ENCODE measurements at places on chromosomes 4 and X.

DNA sequence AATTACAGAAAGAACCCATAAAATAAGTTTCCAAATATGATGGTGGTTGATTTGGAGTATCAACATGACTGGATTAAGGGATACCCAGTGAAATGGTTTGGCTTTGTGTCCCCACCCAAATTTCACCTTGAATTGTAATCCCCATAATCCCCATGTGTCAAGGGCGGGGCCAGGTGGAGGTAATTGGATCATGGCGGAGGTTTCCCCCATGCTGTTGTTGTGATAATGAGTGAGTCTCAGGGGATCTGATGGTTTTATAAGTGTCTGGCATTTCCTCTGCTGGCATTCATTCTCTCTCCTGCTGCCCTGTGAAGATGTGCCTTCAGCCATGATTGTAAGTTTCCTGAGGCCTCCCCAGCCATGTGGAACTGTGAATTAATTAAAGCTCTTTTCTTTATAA is 39.1 kb downstream of the WDFY3 start:
- DNase-seq, result no peak

- DNase-seq, result peak; percentile 20
These were observed 76.9 kb downstream of the CAMK2D start for GRCh38 chr4:113684534-113685091.

DNA sequence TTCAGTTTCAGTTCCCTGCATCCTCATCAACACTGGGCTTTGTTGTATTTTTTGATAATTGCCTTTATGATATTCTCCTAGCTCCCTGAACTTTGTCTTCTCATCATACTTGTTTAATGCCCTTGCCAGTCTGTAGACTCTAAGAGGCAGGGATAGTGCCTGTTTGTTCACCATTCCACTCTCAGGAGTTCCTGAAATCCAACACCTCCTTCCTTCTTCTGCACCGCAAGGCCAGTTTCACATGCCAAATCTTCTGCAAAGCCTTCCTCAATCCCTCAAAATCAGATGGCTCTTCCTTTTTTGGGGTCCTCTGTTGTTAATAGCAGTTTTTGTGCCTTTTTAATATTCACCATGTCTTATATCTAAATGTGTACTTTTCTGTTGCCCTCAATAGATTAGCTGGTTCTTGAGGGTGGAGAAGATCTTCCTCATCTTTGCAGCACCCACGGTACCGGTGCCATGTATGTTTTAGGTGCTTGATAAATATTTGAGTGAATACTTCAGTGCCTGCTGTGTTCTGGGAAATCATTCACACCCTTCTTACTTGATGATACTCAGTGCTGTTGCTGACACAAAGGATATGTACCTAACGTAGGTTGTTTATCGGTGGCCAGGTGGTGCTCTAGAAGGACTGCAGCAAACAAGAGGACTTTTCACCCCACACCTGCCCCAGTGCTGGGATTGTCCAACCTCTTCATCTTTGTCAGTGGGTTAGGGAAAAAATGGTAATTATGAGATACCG is 85.3 kb upstream of the LIMCH1 start:
- no peak for DNase-seq

DNA sequence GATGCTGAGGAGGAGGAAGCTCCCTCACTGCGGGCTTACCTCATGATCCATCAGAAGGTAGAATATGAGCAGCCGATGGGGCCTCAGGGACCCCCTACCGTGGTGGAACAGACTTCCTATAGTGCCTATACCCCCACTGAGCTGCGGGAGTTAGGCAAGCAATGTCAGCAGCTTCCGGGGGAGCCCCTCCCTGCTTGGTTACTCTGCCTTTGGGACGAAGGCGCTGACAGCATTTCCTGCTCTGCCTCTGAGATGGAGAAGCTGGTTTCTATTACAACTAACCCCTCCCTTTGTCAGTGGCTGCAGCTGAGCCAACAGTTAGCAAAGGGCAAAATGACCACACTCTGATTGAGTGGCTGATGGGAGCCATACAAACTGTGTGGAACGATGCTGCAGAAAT is 430.7 kb downstream of the IDS start:
- no peak for DNase-seq

DNA sequence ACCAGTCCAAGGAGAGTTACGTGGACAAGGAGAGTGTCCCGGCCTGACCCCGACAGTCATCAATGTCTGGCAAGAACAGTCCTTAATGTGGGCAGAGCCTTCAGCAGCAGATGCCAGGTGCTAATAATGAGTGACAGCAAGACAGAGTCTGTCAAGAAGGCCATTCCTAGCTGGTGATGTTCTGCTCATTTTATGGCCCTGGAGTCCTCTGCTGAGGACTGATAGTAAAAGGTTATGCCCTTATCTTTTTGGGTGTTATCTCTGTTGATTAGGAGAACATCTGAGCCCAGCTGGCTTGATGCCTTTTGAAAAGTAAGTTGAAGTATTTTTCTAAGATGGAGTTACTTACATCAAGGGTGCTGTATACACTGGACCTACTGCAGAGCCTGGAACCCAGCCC is 67.3 kb downstream of the SLC34A2 start:
- DNase-seq, result no peak

- no peak for DNase-seq
These were observed 20.2 kb downstream of the GLRA3 start for GRCh38 chr4:174808836-174809235.

GRCh38 chrX:39669668-39670067 is 428.1 kb downstream of the BCOR start:
- no peak for DNase-seq

DNA sequence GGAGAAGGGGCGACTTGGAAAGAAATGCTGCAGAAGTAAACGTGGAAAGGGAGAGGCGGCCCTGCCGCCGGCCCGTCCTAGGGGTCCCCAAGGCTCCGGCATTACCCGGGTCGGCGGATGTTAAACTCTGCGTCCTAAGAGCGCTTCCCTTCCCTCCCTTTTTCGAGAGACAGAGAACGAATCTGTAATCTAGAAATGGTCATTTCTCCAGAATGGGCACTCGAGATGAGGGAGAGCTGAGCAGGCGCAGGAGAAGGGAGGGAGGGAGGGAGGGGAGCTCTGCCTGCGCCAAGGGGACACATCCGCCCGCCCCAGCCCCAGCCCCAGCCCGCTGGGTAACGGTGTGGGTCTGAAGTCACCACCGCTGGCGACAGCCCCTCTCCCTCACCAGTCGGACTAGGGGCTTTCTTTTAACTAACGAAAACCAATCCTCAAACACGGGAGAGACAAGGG is 1.7 kb downstream of the HCFC1 start:
- no peak for DNase-seq

GRCh38 chr4:69701696-69702095 is 48.6 kb upstream of the UGT2A1 start:
- DNase-seq, result no peak

DNA sequence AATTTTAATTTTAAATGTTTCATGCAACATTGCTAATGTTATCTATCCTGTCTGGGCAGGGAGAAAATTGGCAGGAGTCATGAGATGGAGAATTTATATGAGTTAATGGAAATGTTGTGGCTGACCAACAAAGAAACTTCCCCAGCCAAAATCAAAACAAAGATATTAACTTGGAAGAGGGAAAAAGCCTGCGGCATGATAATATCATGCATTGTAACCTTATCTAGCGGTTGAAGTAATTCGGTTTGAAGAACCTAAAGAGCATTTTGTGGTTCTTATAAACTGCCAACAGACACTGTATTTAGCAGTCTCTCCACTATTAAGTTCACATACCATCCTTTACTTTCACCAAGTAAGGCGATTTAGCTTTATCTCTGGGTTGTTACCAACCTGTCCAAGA is 42.3 kb downstream of the DKK2 start:
- DNase-seq, result no peak

- DNase-seq, result no peak
These were observed 12.7 kb downstream of the PGK1 start for GRCh38 chrX:78116766-78117165.

GRCh38 chr4:147025042-147025441 is 79.4 kb upstream of the TTC29 start:
- DNase-seq, result no peak

GRCh38 chrX:153537526-153538295 is 20.3 kb downstream of the ATP2B3 start:
- DNase-seq, result no peak

DNA sequence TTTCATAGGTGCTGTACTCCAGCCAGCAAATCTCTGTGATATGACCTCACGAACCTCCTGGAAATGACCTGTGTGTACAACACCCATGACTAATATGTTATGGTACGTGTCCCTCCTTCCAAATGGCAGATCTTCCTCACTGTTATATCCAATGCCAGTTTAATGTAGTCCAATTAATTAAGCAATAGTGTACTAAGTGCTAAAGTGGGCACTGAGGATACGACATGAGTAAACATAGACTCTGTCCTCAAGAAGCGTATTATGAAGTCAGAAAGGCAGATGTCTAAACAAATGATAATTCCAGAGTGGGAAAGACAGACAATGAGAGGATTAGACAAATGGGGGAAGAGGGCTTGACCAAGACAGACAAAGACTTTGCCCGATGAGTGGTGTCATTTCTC is 33.9 kb downstream of the GPRIN3 start:
- no peak for DNase-seq

DNA sequence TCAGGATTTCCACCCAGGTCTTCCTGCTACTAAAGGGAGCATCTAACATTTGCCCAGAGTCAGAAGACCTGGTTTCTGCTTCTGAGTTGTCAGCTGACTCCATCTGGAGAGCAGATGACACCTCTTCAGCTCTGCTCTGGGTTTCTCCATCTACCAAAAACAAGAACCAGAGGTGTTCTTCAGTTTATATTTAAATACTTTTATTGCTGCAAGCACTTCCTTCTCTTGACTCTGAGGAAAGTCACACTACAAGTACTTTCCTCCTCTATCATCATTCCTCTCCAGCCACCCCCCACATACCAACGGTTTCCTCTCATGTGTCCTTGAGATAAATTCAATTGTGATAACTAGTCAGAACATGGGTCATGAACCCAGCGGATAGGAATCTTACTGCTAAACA is 88.4 kb downstream of the PPP3CA start:
- no peak for DNase-seq

DNA sequence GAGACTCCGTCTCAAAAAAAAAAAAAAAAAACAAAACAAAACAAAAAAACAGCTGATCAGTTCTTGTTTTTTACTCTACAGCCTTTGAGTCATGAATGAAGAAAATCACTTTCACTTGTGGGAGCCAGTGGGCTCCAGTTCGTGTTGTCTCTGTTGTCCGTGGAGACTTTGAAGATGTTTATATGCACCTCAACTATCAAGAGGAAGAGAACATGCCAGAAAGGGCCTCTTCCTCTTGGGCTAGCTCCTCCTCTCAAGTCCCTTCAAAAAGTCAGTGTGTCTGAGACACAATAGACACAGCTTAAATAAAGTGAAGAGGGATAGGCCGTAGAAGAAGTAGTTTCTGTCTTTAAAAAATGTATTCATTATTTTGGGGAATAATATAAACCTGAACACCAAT is 182.7 kb downstream of the KDR start:
- no peak for DNase-seq

GRCh38 chr4:119690871-119691270 is 62.3 kb upstream of the PDE5A start:
- DNase-seq, result no peak

GRCh38 chr4:85527815-85528214 is 52.9 kb downstream of the ARHGAP24 start:
- DNase-seq, result no peak

- DNase-seq, result no peak
These were observed 51.7 kb downstream of the TBCK start for GRCh38 chr4:106264331-106264728.

- DNase-seq, result no peak
These were observed 24.7 kb downstream of the PACRGL start for GRCh38 chr4:20724915-20725314.

GRCh38 chr4:151658959-151659600 is 101.7 kb downstream of the GATB start:
- no peak for DNase-seq

GRCh38 chr4:15665753-15666365 is 10.7 kb upstream of the FBXL5 start:
- no peak for DNase-seq

GRCh38 chr4:1771555-1772305 is 21.4 kb upstream of the FGFR3 start:
- no peak for DNase-seq

DNA sequence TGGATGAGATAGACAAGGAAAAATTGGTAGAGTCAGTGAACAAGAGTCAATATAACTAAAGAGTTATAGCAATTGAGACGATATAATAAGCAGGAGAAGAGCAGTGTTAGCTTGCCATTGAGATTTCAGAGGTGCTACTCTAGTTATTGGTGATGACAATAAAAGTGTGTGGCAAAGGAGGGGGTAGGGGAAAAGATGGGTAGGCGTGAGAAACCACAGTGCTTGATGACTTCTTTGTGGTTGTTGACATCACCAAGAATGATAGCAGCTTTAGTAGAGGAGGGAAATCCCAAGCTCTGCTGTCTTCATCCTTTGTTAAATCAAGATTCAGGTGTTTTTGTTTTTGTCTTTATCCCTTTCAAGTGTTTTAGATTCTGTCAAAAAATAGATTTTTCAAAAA is 179.9 kb upstream of the PPP3CA start:
- DNase-seq, result no peak

GRCh38 chr4:189124149-189124758 is 816.4 kb upstream of the FRG1 start:
- peak; percentile 43 for DNase-seq

GRCh38 chrX:2408856-2409255 is 91.9 kb downstream of the DHRSX start:
- no peak for DNase-seq

DNA sequence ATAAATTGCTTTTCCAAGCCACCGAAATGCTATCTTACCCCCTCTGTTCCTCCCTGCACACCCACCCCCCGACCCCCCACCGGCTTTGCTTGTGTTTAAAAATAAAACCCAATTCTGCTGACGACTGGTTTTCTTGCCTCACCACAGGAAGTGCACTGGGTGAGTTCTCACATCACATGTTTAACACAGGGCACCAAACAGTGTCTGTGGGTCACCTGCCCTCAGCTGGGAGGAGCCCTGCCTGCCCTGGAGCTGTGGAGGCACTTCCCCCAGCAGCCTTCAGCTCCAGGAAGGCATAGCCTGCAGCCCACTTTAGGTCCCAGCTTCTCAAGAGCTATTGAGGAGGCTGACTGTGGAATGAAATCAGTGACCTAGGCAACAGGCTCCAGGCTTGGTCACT is 8.8 kb downstream of the TMEM255A start:
- no peak for DNase-seq

GRCh38 chrX:123186801-123187200 is 2.7 kb downstream of the GRIA3 start:
- DNase-seq, result no peak

DNA sequence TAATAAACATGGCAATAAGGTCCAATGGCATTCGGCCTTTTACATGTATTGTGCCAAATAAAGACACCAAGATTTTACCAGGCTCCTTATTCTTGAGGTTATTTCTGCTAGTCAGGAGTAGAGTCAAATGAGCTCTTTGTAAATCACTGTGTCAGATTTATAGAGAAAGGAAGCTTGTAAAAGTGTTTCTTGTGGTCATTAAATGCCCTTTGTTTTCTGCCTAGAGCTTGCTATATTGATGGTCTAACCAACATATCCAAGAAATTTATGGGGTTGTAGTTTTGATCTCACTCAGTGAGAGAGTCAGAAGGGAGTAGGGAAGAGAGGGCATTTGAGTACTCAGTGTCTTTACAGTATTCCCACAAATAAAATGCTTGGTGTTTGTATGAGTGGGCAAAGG is 86.2 kb upstream of the FRMPD4 start:
- DNase-seq, result no peak

GRCh38 chr4:116515959-116516358 is 569.4 kb downstream of the TRAM1L1 start:
- no peak for DNase-seq
